ENCODE measurements at places on chromosomes 7 and 10.
A peak's percentile ranks its signal among the peaks of the same experiment; 100 is the strongest.

DNA sequence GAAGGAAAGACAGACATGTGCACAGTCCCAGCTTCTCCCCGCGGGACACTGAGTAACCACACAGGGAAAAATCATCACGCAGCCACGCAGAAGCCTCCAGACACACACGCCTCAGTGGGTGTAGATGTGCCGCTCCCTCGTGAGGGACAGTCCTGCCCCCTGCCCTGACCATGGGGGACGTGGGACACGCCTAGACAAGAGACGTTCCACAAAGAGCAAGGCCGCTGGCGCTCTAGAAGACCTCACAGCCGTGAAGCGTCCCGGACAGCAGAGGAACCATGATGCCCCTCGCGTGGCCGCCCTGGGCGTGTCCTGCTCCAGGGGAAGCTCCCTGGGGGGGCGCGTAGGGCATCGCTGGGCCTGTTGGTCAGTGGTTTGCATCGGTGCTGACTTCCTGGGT, 210.8 kb downstream of the DNAJB6 start:
- no peak for DNase-seq

DNA sequence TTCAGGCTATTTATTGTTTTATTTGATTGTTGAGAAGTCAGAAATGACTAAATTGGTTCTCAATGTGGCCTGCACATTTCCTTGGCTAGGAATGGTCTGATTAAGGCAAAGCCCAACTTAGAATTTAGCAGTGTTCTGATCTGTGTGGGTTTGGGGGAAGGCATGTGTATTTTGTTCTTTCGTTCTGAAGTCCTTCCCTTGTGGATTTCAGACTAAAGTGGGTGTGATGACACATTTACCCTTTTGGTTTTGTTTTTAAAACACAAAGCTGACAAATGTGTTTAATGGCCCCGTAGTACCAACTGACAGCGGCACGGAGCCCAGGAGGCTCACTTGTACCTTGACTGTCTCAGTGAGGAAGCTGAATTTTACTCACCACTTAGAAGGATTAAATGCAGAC, 452.3 kb upstream of the GALNT17 start:
- DNase-seq, result no peak

DNA sequence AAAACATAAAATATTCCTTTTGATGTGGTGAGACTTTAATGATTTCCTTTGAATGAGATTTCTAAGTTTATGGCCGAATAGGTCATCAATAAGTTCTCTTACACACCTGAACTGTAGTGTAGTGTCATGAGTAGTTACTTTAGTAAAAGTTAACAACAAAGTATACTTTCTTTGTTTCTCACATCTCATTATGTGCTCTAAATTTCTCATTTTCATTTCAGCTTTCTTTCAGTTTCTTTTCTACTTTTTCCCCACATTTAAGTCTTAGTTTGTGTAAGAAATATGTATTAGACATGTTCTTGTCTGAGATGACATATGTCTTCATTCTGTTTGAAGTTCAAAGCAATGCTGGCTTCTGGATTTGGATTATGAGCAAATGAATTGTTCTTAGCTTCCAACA, 348.1 kb downstream of the ANKRD7 start:
- no peak for DNase-seq

DNA sequence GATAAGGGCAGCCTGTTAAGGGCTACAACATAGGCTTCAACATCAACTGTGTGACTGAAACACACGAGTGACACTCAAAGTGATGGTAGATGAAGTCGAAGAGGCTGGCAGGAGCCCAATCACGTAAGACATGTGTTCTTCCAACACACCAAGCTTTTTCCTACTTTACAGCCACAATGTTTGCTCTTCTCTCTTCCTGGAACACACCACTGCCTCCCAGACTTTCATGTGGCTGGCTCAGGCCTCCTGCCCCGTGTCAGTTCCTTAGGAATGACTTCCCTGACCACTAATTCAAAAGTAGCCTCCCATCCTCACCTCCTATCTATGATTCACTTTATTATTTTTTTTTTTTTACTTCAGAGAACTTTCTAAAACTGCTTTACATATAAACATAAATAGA, 209.2 kb downstream of the GPAM start:
- no peak for DNase-seq

GRCh38 chr10:72319416-72320254, 35.1 kb downstream of the DNAJB12 start:
- DNase-seq, result peak; percentile 89

GRCh38 chr10:122407375-122408125, 33.0 kb downstream of the PLEKHA1 start:
- no peak for DNase-seq

- DNase-seq, result no peak
These were observed 64.4 kb downstream of the NRBF2 start for GRCh38 chr10:63197344-63198092.

- DNase-seq, result no peak
These were observed 24.7 kb downstream of the GHRHR start for GRCh38 chr7:30988351-30989005.

DNA sequence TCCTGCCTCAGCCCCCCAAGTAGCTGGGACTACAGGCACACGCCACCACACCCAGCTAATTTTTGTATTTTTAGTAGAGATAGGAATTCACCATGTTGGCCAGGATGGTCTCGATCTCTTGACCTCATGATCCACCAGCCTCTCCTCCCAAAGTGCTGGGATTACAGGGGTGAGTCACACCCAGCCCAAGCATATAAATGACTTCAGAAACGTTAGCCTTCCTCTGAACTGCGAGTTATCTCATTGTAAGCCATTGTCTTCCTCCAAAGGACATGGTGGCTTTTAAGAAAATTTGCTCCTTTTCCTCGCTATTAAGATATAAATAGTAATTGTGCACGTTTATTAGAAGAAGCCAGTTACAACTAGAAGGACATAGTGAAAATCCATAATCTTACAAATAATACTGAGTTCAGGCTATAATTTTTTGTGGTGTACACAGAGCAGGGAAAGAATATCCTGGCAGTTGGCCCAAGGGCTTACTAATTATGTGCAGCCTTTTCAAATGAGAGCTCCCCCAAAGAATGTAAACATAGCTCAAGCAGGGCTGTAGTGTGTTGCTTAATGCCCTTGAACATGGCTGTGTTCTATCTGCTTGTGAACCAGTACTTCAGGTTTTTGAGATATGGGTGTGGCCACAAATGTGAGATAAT, 495.8 kb downstream of the PARD3 start:
- no peak for DNase-seq

DNA sequence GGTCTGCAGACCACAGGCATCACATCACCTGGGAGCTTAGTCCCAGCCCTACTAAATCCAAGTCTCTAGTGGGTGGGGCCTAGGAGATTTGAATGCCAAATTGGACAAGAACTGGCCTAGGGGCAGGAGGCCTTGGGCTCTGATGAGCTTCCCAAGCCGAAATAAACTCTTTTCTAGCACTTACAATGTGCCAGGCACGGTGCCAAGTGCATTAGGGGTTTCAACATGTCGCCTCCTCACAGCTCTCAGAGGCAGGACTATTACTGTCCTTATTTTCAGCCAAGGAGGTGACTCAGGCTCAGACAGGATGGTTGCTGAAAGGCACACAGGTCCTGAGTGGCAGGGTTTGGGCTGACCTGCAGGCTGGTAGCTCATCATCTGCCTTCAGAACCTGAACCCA, 9.2 kb upstream of the CPA1 start:
- DNase-seq, result no peak

DNA sequence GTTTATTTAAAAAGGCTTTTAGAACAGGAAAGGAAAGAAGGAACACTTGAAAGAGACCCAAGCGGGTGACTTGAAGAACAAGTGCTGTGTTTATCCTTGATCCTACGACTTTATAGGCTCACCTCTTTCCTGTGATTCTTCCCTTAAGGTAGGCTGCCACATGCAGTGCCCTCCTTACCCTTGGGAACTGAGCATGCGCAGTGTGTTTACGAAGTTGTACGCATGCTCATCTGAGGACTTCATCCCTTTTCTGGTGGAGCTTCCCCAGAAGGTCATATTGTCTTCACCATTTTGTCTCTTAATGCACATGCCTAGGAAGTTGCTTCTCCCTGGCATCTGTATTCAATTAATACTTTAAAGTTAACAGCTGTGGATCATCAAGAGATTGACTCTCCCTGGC, 49.9 kb upstream of the VOPP1 start:
- no peak for DNase-seq

DNA sequence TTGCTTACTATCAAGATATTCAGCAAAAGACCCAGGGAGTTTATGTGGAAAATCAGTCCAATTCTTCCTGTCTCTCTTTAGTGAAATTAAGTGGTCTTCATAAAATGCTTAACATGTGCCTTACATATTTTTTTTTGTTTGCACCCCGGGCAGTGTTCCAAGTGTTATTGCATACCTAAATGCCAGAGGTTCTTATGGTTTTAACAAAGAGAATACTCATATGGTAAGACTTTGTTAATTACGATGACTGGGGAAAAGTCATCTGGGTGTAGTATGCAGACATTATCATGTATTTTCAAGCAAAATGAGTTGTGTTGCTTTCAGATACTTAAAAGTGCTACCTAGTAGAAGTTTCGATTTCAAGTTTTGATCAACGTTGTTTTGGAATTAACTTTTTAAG, 82.6 kb downstream of the PRKG1 start:
- no peak for DNase-seq

DNA sequence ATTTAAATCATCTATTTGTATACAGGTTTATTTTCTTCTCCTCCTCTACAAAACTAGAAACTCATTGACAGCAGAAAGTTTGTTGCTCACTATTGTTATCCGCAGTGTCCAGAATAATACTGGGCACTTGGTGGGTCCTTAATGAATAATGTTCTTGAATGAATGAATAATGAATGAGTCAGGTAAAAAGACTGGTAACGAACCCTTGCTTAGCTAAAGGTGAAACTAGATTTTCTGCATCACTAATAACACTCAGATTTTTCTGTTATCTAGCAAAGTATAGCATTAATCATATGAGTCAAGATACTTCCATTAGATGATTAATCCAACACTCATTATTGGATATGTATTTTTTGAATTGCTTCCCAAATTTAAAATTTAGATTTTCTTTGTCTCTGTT, 953.2 kb downstream of the SORCS3 start:
- no peak for DNase-seq

GRCh38 chr10:114489521-114490310, 85.4 kb upstream of the AFAP1L2 start:
- no peak for DNase-seq

- DNase-seq, result no peak
These were observed 142.8 kb downstream of the LRRC4 start for GRCh38 chr7:127888411-127888810.

DNA sequence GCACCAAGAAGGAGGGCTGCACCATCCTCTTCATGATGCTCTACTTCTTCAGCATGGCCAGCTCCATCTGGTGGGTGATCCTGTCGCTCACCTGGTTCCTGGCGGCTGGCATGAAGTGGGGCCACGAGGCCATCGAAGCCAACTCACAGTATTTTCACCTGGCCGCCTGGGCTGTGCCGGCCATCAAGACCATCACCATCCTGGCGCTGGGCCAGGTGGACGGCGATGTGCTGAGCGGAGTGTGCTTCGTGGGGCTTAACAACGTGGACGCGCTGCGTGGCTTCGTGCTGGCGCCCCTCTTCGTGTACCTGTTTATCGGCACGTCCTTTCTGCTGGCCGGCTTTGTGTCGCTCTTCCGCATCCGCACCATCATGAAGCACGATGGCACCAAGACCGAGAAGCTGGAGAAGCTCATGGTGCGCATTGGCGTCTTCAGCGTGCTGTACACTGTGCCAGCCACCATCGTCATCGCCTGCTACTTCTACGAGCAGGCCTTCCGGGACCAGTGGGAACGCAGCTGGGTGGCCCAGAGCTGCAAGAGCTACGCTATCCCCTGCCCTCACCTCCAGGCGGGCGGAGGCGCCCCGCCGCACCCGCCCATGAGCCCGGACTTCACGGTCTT, 1.9 kb downstream of the FZD1 start:
- DNase-seq, result no peak

- DNase-seq, result no peak
These were observed 20.8 kb downstream of the SFTPD start for GRCh38 chr10:79928028-79928583.

- no peak for DNase-seq
These were observed 78.1 kb upstream of the RET start for GRCh38 chr10:42998481-42999384.

DNA sequence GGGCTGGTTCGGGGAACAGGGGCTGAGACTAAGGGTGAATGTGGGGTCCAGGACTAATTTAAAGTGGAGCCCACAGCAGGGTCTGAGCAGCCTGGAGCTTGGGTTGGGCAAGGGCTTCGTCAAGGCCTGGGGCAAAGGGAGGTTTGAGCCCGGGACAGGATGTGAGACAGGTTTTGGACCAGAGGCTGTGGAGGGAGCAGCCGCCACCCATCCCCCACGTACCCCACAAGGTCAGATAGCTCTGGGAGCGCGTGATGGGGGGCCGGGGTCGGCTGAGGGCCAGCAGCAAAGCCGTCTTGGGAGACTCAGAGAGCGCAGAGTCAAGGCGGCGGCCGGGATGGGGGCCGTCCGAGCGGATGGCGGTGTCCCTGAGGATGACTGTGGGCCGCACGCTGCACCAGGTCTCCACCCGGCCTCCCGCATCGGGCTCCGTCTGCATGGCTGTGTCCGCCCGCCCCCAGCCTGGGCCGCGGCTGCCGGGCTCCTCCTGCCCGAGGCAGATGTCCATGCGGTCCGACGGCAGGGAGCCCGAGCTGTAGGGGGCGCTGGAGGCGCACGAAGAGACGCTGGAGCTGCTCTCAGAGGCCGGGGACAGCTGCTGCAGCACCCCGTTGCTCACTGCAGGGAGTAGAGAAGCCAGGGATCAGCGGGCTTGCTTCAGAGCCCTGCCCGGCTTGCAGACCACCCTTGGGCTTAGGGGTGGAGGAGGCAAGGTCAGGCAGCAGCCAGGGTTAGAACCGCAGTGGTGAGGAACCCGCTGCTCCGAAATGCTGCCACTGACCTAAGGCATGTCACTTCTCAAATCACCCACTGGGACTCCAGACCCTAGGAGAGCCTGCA, 12.1 kb downstream of the PDZD7 start:
- DNase-seq, result peak; percentile 68

DNA sequence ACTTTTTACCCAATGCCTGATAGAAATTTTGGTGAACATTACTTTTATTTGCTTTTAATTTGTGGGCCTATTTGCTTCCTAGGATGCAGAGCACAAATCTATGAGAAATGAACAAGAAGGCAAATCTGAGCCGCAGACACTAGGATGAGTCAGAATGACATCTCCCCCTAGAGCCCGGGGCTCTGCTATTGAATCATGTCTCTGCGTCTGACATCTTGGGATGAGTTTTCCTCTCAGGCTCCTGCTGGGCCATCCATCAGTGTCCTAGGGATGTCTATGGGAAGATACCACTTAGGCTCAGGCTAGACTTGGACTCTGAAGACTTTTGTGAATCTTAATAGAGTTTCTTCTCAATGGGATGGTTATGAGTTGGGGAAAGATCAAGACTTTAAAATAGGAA, 157.3 kb upstream of the MTPN start:
- no peak for DNase-seq

GRCh38 chr10:77456414-77456813, 181.2 kb downstream of the KCNMA1 start:
- DNase-seq, result no peak

DNA sequence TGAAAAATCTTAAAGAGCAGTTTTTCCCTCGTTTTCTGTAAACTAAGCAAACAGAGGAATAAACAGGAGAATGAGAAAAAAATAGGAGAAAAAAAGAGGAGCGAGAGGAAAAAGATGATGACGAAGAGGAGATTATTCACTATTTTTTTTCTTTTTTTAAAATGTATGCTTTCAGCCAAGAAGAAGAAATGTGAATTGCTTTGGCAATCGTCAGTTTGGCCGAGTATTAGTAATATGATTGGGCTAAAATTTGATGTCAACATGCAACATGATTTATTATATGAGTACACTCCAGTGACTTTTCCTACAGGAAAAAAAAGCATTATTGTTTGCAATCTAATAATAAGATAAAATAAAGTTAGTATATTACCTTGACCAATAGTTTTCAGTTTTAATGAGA, 26.3 kb downstream of the VWDE start:
- DNase-seq, result no peak
